Caudate nucleus (tissue), 63 donors: ENCODE measurements at places on chromosomes 6 and 20.

DNA sequence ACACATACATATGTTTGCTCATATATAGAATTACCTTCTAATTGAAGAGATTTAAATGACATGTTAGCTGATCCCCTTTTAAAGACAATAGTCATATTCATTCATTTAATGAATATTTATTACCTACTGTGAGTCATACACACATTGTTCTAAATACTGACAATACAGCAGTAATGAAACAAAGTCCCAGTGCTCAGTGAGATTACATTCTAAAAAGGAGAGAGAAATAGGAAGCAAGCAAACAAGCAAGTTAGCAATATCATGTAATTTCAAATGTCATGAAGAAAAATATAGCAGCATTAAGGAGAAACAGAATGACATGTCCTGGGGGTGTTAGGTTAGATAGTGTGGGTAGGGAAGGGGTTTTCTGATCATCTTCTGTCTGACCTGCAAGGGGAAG, 136.3 kb downstream of the ADGRB3 start:
- no peak for DNase-seq

DNA sequence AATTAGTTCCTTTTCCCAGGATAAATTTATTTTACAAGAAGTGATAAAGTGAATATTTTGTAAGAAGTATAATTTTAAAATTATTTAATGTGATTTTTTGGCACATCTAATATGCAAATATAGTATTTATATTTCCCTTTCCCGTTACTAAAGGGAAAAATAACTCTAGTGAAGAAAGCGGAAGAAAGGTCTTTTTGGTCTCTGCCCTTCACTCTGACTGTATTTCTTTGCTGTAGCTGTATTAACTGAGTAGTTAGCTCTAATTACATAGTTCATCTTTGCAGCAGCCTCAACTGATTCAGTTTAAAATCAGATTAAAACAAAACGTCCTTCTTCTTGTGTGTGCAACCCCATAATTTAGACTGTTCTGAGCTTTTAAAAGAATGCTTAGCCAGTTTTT, 57.4 kb upstream of the RNF144B start:
- no peak for DNase-seq

- DNase-seq: no peak
Observed at GRCh38 chr6:160734627-160735026, 32.6 kb downstream of the PLG start.

GRCh38 chr20:32536851-32537656, 48.1 kb downstream of the NOL4L start:
- no peak for DNase-seq

DNA sequence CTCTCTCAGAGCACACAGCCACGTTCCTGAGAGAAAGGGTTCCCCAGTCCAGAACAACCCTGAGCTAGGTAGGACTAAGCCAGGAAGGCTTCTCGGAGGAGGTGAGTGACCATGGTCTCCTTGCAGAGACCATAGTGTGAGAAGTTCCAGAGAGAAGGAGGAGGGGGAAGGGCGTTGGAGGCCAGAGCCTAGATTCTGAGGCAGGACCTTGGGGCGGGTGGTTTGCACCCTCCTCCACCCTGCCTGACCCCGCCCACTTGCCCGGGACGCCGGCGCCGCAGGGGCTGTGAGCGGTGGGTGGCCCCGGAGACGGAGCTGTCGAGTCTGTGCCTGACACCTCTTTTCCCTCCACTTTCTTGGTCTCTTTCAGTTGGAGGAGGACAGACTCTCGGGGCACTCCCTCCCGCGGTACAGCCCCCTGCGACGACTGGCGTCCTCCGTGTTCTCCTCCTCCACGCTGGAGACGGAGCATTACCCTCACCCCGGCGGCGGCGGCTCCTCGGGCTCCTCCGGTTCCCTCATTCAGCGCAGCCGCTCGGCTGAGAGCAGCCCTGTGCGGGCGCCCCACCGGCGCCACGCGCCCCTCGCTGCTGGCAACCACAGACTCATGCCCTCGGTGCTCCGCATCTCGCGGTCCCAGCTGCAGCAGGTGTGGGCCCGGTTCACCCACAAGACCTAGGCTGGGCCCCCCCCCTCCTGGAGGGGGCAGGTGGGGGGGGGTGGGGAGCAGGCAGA, 26.2 kb downstream of the TTBK1 start:
- DNase-seq: no peak

GRCh38 chr6:44074439-44074812, 52.8 kb downstream of the MRPL14 start:
- no peak for DNase-seq

GRCh38 chr6:119575721-119576120, 226.2 kb upstream of the MAN1A1 start:
- no peak for DNase-seq

GRCh38 chr6:7180751-7181150, 73.0 kb downstream of the RREB1 start:
- DNase-seq: no peak

DNA sequence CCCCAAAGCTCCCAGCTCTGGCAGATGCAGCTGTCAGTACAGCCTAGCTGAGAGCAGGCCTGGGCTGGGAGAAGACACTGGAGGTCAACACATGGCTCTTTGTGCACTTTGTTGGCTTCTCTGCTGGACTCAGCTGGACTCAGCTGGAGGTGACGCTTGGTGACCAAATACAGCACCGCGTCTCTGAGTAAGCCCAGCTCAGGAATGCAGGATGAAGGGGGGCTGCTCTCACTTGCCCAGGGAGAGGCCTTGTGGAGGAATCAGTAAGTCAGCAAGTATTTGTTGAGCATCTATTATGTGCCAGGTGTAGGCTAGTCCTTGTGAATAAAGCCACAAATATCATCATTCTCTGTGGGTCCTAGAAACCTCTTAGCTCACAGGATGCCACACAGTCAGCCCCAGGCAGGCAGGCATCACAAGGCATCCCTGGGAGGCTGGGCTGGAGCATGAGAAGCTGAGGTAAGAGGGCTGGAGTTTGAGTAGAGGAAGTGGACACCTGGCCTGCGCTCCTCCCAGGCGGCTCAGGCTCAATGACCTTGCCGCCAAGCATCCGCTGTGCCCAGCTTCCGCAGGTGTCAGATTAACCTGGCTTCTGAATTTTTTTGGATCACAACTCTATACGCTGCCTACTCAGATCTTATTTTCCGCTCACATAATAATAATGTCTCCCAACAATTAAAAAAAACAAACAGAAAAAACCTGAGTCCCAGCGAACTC, 95.4 kb downstream of the TMEM170B start:
- DNase-seq: no peak

- DNase-seq: no peak
Observed at GRCh38 chr6:150267686-150268561, 100.9 kb upstream of the IYD start.

DNA sequence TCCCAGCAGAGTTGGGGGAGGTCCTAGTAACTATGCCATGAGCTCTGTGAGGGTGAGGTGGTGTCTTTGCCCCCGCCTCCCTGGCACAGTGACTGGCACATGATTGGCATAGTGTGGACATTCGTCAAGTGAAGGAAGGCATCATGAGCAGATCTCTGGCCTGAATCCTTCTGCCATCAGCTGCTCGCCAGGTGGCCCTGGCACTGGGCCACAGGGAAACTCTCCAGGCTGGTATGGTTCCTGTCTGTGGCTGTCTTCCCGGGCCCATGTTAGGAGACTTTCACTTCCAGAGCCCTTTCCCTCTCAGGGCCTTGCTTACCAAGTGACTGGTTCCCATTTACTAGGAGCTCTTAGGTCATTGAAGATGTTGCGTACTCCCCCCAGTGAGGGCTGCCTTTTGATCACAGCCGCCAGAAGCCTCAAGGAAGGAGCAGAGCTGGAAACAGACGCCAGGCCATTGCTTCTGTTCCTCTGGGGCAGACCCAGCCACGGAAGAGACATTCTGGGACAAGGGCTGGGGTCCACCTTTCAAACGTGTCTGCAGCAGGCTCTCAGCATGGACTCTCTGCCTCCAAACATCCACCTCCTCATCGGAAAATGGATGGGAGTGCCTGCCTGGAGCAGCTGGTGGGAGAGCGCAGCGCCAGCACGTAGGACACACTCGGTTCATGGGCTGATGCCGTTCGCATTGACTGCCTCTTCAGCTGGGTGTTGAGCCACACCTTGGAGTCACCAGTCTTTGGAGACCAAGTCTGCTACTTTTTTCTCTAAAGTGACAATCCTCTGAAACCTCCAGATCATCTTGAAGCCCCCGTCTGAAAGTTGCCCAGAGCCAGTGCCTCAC, 67.2 kb downstream of the PTPN1 start:
- no peak for DNase-seq

DNA sequence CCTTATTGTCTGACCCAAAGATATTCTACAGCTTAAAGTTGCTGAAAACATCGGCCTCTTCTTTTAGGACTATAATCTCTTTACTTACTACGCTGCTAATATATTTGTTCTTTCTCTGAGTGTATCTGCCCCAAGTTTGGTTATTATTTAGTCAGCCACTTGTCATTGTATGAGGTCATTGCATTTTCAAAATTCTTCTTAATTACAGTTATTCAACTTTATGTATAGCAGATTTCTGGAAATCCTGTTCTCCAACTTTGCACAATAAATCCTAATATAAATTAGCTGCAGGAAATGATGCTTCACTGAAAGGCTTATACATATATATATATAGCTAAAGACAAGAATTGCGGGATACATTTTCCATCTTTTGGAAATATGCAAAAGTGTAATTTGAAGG, 88.5 kb upstream of the HIVEP1 start:
- DNase-seq: no peak

- DNase-seq: no peak
Observed at GRCh38 chr20:33242319-33243100, 6.7 kb downstream of the BPIFA1 start.

DNA sequence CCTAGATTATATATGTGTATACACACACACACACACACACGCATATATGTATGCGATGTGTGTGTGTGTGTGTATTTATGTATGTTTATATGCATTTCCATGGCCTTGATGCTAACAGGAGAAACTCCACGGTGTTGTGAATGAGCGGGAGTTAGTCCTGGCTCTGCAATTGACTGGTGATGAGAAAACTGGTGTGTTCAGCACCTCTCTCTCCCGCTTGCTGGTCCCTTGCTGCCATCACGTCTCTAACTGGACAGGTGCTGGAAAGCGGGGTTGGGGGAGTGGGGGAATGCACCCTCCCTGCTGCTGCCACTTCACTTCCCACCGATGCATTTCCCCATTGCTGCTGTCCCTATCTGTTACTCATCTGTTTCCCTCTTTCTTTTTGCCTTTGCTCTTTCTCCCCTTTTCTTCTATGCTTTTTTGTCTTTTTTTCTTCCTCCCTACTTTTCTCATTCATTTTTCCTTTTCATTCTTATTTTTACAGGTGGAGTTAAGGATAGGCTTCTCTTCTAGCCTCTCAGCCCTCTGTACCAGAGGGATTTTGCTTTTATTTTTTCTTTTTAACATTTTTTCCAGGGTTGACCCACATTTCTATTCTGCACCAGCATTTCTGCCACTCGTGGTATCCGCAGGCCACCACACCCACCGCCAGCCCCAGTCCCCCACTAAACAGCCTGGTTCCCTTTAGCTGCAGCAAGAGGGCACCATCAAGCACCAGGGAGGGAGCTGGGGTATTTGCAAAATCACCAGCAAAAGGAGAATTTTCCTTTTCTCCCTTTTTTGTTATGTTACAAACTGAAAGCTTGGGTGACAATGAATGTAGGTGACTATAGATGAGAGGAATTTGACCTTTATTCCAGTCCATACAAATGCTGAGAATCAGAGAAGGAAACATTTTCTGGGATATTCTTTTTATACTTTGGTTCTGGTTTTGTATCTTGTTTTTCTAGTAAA, 115.6 kb downstream of the TCP11 start:
- DNase-seq: no peak

DNA sequence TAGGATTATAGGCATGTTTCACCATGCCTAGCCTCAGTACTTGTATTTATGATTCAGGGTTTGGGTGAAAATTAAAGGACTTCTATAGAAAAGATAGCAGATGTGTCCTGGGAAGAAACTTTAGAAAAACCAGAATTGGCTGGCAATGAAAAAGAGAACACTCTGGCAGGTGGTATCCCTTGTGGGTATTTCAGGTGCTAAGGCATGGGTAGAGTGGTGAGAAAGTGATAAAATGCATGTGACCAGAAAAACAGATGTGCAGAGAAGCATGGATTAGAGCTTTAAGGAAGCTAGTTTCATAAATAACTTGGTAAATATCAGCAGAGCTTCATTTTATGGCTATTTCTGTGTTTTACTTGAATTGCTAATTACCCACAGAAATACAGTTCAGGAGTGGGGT, 622.2 kb downstream of the DOK5 start:
- no peak for DNase-seq

- DNase-seq: no peak
Observed at GRCh38 chr6:149045404-149045803, 272.1 kb upstream of the TAB2 start.

- DNase-seq: no peak
Observed at GRCh38 chr6:147986846-147987245, 355.8 kb upstream of the SASH1 start.

GRCh38 chr6:168619560-168620314, 178.8 kb downstream of the SMOC2 start:
- DNase-seq: no peak

GRCh38 chr20:38109591-38110524, 55.2 kb downstream of the TGM2 start:
- DNase-seq: no peak

- no peak for DNase-seq
Observed at GRCh38 chr6:57072108-57072507, 17.9 kb upstream of the ZNF451 start.

- DNase-seq: no peak
Observed at GRCh38 chr6:17972074-17972952, 15.1 kb downstream of the KIF13A start.

DNA sequence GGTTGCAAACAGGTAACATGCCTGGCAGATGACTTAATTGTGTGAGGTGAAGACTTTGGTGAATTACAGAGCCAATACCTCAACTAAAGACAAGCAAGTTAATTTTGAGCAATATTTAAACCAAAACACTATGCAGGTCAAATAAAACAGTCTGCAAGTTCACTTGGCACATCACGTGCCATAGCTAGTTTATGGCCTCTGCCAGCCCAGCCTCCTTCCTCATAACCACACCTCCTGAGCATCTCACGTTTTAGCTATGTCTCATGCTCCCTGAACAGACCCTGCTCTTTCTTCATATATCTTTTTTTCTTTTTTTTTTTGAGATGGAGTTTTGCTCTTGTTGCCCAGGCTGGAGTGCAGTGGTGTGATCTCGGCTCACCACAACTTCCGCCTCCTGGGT, 4.5 kb upstream of the CNBD2 start:
- no peak for DNase-seq

DNA sequence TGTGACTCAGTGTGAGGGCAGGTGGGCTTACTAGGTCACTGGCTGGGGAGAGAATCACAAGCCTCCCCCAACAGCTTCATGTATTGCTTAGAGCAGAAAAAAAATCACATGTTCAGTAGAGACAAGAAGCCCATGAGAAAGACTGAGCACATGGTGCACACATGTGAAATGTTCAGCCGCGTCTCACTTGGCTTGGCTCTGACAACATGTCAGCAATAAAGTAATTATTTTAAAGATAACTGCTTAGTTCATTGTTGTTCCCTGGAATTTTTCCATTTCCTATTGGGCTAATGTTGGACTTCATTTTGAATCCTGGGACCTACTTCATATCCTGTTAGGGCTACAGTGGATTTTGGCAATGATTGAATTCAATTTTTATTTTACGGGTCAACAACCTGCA, 222.6 kb downstream of the C6orf118 start:
- no peak for DNase-seq
